Stimulated activated CD8-positive, alpha-beta memory T cell treated with anti-CD3 and anti-CD28 coated beads, Interleukin-15, amount 100 ng/mL, for 4 hours (primary cell): ENCODE measurements at places on chromosomes 3 and 15.

DNA sequence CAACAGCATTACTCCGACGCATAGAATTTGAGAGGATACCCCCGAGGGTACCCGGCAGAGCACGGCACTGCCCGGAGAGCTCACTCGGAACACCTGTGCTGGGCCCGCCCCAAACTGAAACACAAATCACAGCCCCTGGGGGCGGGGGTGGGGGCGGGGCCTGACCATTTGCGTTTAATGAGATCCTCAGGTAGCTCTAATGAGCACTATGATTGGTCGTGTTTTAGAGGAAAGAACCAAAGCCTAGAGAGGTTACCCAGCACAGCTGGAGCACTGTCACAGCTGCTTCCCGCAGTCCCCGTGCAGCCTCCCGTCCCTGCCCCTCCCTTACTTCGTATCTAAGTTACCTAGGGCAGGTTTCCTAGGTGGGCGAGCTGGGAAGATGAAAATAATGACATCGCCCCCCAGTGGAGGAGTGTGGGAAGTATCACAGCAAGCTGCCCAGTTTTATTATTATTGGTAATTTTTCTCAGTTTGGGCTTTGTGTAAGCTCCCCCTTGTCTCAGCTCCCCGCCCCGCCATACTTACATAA, 187.1 kb downstream of the PDE8A start:
- DNase-seq, result no peak

DNA sequence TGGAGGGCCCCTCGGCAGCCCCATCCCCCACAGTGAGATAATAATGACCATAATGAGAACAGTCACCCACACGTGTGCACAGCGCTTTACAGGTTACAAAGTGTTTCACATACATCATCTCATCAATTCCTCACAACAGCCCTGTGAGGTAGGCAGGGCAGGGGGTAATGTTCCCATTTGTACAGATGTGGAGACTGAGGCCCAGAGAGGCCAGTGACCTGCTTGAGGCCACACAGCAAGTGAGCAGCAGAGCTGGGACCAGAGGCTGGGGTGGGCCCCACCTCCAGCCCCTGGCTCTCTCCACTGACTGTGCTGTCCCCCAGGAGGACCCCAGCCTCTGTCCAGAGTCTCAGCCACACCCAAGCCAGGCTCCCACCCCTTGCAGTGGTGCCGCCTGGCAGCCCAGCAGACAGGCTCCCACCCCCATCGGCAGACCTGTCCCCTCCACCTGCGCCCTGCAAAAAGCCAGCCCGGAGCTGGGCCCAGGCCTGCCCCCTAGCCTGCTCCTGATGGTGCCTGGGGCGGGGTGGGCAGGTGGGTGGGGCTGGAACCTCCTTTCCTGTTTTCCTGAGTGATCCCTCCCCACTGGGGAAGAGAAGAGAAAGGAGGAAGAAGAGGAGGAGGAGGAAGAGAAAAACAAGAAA, 19.6 kb downstream of the LINGO1 start:
- DNase-seq, result no peak

GRCh38 chr3:77859156-77859555, 819.3 kb downstream of the ROBO2 start:
- DNase-seq, result no peak

GRCh38 chr15:33865416-33865815, 102.9 kb upstream of the CHRM5 start:
- no peak for DNase-seq

DNA sequence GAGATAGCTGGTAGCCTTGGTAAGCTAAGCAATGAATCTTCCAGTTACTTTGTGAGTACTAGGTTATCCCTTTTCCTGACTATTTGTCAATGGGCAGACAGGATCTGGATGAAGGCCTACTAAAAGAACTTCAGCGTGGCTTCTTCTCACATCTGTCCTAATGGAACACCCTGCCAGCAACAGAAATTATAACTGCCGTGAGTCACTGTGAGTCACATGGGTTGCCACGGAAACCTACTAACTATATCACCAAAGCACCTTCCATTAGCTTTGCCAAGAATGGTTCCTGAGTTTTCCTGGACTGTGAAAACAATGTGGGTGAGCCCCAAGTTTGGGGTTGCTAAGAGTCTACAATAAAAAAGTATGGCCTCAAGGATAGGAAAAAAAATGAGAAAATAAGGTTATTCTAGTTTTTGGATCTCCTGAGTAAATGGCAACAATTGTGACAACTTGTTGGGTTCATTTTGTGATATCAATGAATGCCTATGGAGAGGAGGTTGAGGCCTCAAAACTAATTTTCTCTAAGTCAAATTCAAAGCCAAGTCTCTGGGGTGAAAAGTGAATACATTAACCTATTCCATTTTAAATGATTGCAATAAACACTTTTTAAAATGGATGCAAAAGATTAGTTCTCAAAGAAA, 195.1 kb upstream of the ICE2 start:
- no peak for DNase-seq

- no peak for DNase-seq
These were observed 42.4 kb downstream of the C3orf20 start for GRCh38 chr3:14717307-14717706.

DNA sequence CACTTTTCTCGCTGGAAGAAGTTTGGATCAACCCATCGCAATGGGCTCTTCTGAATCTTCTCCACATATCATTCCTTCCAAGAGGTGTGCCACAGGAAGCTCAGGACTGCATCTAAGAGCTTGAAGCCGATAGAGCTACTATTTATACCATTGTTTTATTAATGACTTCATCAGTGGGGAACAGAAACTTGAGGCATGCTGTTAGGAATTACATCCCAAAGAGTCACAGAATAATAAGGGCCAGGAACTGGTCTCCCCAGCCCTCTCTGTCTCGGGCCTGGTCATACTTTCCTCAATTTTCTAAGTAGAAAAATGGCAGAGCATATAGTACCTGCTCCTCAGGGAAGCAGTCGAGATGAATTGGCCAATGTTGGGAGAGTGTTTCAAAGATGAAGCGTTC, 16.9 kb upstream of the C15orf61 start:
- DNase-seq, result no peak

DNA sequence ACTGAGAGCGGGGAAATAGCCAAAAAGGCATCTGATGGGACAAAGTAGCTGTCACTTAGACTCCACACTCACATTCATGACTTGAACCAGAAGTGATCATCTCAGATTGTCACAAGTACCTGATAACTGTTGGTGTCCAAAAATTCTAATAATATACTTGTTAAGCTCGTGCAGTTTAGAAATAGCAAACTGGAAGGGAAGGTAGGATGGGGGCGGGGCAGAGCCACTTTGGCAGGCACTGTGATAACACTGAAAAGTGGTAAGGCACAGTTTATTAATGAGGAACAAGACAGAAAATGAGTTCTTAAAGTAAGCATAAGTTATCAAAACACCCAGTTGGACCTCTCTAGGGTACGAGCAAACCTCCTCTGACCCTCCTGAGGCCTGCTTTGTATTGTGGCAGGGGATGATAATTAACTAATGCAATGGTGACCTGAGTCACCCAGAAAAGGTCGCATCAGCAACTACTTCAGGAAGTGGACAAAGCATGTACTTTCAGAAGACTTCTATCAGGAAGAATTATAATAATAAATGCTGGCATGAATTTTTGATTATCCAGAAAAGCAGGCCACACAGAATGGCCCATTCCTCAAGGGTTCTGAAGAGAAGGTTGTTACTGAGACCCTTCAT, 54.4 kb downstream of the ADCY5 start:
- no peak for DNase-seq

GRCh38 chr3:33900809-33901505, 102.5 kb downstream of the PDCD6IP start:
- no peak for DNase-seq

DNA sequence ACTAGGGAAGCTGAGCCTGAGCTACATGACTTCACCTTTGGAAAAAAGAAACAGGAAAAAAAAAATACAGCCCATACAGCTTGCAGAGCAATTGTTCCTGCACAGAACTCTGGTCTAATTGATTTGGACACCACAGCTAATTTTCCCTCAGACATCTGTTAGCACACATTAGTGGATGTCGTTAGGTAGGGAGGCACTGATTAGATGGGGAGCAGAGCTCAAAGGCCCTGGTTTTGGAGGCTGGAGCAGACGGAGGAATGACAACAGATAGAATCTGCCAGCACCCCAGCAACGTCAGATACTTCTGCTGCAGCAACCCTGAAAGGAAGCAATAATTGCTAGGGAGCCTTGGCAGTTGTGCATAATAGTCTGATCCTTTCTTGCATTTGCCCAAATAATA, 398.9 kb downstream of the LSAMP start:
- no peak for DNase-seq

- DNase-seq, result no peak
These were observed 146.6 kb downstream of the TBL1XR1 start for GRCh38 chr3:177050501-177051237.
